ENCODE measurements at places on chromosomes 12 and 14. TPM values are rescaled to one million over a fixed set of nuclear protein-coding genes. Genes with fewer than 3 reads are reported as not detected.

FITM1 gene
- 0.91 TPM for total RNA-seq

TOMM20L gene
- not detected for total RNA-seq

SLC8A3 gene
- not detected for total RNA-seq

IFT81 gene
- total RNA-seq: 1.4 TPM

PRH2 gene
- total RNA-seq: not detected

HOXC12 gene
- not detected for total RNA-seq

STRAP gene
- total RNA-seq: 96.3 TPM

NXPH4 gene
- total RNA-seq: 0.58 TPM

CLEC14A gene
- total RNA-seq: not detected

LHX5 gene
- total RNA-seq: not detected

GRCh38 chr14:38174711-38175110, 33.0 kb upstream of the SSTR1 start:
- no peak for DNase-seq

GRCh38 chr12:65259501-65259900, 19.0 kb upstream of the MSRB3 start:
- DNase-seq: no peak

DNA sequence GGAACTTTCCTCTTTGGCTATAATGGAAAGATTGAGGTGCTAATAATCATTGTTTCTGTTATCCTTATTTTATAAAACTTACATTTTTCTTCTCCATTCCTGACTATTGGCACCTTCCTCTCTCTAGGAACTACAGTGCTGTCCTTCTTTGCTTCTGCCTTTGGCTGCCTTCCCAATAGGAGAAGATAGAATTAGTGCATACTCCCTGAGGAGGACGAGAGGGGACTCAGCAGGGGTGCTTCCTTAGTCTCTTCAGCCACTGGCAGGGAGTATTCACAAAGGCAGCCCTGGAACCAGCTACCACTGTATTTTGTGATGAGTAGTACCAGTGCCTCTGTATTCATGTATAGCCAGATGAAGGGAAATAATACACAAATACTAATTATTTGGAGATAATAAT, 208.5 kb downstream of the FOXG1 start:
- DNase-seq: no peak

DNA sequence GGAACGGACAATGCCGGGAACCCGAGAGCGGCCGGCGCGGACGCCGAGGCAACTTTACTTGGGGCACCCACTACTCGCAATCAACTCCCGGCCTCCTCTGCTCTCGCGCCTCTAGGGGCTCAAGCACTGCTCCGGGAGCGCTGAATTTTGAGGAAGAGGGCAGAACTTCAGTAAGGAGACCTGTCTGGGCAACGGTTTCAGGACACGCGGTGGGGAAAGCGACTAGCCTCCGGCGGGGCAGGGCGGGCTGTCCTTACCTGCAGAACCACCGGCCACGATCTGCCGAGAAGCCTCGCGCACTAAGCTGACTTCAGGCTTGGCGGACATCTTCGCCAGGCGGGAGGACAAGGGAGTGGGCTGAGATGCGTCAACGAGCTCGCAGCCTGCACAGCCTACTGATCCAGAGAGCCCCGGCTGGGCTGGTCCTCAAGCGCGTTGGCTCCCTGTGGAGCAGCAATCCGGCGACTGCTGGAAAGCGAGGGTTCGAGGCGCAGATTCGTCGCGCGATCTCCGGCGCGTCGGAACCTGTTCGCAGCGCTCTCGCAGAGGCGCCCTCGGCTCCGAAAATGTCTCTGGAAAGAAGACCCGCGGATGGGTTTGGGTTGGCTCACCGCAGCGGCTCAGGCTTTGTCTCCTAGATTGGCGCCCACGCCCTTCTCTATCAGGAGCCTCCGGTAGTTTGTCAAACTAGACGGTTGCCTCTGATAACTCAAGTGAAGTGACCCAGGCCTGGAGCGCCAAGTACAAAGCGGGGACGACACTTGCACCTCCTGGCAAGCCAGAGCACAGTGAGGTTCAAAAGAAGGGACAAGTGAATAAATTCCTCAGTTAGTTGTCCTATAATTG, at the start of gene SLC25A21:
Gene SLC25A21, minus strand, starts transcription at position 583 of the 846 bp plus-strand sequence.
- DNase-seq: no peak

DNA sequence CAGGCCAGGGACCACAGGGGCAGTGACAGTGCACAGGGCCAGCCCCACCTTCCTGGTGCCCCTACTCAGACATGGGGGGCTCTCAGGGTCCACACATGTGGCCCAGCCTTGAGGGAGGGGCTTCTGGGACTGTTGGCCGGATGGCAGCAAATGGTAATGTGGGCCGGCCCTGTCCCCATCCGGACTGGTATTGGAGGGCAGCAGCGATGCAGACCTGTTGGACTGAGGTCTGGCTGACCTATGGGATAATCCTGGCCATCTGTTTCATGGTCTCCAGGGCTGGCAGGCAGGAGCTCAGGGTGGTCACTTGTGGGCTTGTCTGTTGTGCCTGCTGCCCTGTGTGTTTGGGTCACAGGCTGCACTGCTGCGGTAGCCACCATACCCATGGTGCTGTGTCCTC, 387.5 kb downstream of the TMEM121 start:
- no peak for DNase-seq

- DNase-seq: no peak
Observed at GRCh38 chr12:32647275-32647674, 31.8 kb upstream of the DNM1L start.

DNA sequence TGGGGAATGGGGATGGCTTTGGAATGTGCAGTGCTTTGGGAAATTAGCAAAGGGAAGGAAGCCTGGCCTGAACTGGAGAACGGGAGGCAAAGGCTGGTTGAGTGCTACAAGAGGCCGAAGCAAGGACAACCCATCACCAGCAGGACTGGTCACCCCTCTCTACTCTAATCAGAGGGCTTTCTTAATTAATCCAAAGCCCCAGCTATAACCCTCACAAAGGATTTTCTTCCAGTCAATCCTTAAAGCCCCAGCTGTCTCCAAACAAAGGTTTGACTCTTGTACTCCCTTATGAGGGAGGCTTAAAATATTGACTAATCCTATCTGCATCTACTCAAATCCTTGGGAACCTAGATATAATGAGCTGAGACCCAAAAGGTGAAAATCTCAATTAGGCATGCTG, 256.3 kb downstream of the NTF3 start:
- DNase-seq: no peak

GRCh38 chr12:104172570-104172947, 34.5 kb upstream of the NFYB start:
- no peak for DNase-seq

DNA sequence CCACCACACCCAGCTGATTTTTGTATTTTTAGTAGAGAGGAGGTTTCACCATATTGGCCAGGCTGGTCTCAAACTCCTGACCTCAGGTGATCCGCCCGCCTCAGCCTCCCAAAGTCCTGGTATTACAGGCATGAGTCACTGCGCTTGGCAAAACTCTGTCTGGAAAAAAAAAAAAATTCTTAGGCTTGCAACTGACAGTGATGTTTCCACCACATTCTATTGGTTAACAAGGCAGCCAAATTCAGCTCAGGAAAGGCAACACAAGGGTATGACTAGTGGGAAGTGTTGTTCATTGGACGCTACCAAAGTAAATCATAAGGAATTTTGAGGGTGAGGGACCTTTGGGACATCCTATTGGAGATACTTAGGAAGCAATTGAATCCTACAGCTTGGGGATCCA, 2.9 kb upstream of the SBNO1 start:
- no peak for DNase-seq

GRCh38 chr14:21902561-21903181, 229.1 kb upstream of the OR4E1 start:
- DNase-seq: peak; percentile 49

- DNase-seq: no peak
Observed at GRCh38 chr12:26795910-26796309, 37.1 kb downstream of the ITPR2 start.

DNA sequence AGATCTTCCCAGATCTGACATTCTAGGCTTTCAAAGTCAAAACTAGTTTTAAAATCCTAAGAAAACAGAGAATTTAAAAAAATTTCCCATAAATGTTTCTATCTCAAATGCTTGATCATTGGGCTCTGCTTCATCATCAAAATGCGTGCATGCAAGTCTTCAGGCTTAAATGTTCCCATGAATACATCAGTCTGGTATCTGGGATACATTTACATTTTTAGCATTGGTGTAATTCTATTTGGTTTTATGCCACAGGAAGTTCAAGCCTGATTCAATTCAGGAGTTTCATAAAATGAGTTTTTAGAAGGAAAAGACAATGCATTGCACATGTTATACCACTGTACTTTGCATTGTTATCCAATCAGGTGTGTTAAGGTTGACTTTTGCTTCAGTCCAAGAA, 336.4 kb downstream of the PCNX1 start:
- no peak for DNase-seq

DNA sequence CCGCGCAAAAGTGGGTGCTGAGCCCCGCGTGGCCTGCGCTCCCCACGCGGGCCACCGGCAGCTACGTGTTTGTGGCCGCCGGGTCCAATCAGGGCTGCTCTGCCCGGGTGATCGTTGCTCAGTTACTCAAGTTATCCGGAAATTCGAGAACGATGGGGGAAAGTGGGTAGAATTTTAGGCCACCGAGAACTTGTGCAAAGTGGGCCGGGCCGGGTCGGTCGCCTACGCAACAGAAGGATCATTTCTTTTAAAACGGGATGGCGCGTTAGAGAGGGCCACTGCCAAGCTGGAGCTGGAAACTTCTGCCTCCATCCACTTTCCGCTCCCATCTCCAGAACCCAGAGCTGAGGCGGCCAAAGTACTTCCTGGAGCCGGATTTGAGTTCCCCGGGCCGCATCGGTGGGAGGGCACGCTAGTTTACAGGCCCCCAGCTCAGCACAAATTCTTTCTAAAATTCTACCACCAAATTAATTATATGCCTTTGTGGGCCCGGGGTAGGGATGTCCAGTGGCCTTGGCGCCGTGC, 3.5 kb downstream of the RFX4 start:
- DNase-seq: no peak

- no peak for DNase-seq
Observed at GRCh38 chr12:47577206-47577989, 128.4 kb downstream of the RPAP3 start.

- no peak for DNase-seq
Observed at GRCh38 chr12:84875241-84875640, 37.4 kb downstream of the SLC6A15 start.

DNA sequence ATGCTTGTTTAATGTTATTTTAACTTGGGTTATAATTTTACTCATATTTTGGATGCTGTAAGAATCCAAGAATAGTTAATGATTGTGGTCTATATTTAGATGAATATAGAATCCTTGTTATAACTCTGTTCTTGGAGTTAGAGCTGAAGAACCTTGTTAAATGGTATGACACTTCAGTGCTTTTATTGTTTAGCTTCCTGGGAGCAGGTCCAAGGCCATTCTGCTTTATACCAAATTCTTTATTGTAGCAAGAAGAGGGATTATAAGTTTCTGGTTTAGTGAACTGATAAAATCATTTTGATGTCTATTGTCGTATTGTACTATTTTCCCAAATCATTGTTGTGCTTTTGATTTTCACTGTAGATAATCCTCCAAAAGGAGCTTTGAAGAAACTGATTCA, 69.4 kb downstream of the MIA2 start:
- no peak for DNase-seq

- no peak for DNase-seq
Observed at GRCh38 chr12:39173726-39174125, 268.3 kb upstream of the CPNE8 start.

GRCh38 chr14:83940253-83940652, 1589.7 kb upstream of the FLRT2 start:
- no peak for DNase-seq

DNA sequence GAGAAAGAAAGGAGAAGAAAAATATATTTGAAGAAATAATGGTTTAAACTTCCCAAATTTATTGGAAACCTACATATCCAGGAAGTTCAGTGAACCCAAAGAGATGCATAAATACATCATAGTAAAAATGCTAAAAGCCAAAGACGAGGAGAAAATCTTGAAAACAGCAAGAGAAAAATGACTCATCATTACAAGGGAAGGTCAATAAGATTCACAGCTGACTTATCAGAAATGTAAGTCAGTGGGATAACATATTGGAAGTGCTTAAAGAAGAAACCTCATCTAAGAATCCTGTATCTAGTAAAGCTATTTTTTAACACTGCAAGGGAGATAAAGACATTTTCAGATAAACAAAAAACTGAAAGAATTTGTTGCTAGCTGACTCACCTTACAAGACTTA, 19.9 kb downstream of the RIC8B start:
- no peak for DNase-seq

- DNase-seq: no peak
Observed at GRCh38 chr14:21711360-21711961, 37.8 kb upstream of the OR4E1 start.

DNA sequence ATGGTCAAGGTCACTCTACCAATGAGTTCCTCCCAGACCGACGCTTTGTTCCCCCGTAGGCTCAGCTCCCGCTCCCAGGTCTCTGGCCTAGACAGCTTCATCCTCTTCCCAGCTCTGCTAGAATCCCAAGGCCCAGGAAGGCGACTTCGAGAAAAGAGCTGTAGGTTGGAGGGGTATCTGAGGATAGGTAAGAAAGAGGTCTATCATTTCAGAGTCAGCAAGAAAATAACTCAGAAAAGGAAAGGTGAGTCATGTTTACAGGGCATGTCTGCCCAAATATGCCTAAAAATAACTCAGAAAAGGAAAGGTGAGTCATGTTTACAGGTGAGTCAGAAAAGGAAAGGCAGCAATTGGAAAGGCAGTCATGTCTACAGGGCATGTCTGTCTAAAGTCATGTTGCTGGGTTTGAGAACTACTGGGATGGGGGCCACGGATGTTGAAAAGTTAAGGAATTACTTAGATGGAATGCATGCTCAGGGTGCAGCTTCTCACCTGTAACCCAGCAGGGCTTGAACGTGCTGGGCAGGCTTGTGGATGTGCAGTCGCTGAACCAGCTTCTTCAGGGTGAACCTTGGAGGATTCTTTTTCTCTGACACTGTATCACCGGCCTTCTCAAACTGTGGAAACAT, 12.2 kb downstream of the TEP1 start:
- DNase-seq: no peak

DNA sequence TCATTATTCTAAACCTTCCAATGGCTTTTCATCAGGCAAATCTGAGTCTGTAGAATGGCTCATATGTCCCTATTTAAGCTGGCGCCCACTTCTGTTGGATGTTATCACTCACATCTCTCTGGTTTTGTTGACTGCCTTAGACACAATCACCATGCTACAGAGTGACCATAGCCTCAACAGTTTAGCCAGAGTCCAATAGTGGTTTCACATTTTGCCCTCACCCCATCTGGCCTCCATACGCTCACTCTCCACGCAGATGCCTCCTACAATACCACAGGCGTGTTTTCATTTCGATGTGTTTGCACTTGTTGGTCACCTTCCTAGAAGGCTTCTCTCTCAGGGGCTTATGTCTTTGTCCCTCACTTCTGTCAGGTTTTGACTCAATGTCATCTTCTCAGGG, 3.4 kb downstream of the KLRB1 start:
- no peak for DNase-seq

DNA sequence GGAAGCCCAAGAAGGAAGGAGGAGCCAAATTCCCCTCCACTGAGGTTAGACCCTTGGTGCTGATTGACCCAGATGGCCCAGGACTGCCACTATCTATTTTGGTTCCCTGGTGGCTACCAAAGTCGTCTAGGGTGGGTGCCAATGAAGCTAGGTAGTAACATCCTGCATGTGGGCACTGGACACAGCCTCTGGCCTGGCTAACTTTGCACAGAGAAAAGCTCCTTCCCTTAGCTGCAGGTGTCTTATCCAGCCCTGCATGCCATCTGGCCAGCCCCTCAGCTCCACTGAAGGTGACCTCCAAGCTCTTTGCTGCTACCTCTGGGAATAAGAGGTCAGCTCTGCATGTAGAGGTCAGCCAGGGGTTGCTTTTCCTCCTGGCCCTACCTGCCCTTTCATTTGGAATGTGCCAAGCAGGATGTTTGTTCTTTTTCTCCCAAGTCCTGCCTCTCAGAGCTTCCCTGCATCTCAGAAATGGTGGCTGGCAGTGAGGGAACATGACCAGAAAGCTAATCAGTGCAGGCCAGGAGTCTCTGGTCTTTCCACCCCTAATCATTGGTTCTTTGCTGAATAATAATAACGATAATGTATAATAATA, 34.0 kb downstream of the JDP2 start:
- DNase-seq: no peak

All from activated CD8-positive, alpha-beta memory T cell treated with anti-CD3 and anti-CD28 coated beads, Interleukin-2, amount 10 ng/mL, durations not matched to agents 7 days and 5 days (primary cell).